ENCODE measurements at places on chromosomes 2 and 18.
A peak's percentile ranks its signal among the peaks of the same experiment; 100 is the strongest.

GRCh38 chr18:2909431-2910140, 62.8 kb downstream of the EMILIN2 start:
- DNase-seq = no peak

- no peak for DNase-seq
These were observed 58.9 kb downstream of the ADNP2 start for GRCh38 chr18:80167931-80168330.

GRCh38 chr18:52288403-52289004, 51.5 kb upstream of the DCC start:
- DNase-seq = peak; percentile 19

DNA sequence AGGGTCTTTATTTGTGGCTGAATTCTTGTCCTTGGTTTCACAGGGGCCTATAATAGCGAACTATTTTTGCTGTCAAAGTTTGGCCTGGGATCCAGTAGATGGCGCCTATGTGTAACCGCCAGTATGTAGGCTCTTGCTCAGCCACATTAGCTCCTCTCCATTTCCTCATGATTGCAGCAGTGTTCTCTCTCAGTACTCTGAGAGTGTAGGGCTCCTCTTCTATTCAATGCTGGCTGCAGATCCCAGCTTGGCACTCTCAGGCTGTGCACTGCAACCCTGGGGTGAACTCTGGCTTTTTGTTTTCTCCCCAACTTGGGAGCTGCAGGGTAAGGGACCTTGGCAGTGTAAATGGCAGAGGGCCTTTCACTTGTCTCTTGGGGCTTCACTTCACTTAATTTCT, 344.6 kb upstream of the CHAC2 start:
- peak; percentile 76 for DNase-seq

- no peak for DNase-seq
These were observed 820.4 kb downstream of the BCL11A start for GRCh38 chr2:59732871-59733566.

DNA sequence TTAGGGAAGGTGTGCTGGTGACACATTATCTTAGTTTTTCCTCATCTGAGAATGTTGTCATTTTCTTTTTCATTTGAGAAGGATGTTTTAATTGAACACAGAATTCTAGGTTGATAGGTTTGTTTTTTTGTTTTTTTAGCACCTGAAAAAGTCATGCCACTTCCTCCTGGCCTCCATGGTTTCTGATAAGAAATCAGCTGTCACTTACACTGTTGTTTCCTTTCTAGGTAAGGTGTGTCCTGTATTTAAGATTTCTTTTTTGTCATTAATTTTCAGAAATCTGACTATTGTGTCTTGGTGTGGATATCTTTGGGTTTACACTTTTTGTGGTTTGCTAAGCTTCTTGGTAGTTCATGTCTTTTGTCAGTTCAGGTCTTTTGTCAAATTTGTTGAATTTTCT, 99.3 kb downstream of the ROCK1 start:
- no peak for DNase-seq

DNA sequence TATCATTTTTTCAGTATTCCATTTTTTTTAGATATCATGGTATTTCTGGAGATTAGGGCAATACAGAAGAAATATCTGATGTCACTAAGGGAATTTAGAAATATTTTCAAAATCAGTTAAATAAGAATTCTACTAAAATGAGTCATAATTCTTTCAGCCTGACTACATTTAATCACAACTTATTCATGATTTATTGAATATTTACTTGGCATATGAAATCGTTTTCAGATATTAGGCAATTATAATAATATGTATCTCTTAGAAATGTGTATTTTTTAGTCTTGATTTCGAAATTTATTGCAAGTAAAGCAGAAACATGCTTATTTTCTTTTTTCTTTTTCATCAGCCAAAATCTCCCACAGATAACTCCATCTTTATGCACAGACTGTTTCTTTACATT, 142.2 kb downstream of the CCDC102B start:
- no peak for DNase-seq

DNA sequence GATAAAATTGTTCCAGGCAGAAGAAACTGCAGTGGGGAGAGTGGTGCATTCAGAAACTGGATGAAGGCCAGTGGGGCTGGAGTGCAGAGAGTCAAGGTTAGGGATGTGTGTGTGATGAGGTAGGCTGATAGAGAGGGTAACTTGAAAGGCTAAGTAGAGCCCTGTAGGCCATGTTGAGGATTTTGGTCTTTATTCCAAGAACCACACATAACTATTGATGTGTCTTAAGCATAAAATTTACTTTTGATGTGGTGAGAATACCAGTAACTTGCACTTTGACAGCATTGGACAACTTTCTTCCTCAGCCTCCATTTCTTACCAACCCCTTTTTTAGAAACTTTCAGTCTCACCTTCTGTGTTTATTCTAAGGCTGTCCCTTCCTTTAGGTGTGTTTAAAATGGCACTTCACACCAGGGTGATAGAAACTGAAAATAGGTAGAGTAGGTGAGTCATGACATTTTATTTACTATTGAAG, 22.6 kb downstream of the MTX2 start:
- no peak for DNase-seq

GRCh38 chr2:65666156-65666725, 233.8 kb upstream of the SPRED2 start:
- DNase-seq = peak; percentile 93

- DNase-seq = peak; percentile 7
These were observed 211.1 kb upstream of the GALNT5 start for GRCh38 chr2:157046396-157046795.

DNA sequence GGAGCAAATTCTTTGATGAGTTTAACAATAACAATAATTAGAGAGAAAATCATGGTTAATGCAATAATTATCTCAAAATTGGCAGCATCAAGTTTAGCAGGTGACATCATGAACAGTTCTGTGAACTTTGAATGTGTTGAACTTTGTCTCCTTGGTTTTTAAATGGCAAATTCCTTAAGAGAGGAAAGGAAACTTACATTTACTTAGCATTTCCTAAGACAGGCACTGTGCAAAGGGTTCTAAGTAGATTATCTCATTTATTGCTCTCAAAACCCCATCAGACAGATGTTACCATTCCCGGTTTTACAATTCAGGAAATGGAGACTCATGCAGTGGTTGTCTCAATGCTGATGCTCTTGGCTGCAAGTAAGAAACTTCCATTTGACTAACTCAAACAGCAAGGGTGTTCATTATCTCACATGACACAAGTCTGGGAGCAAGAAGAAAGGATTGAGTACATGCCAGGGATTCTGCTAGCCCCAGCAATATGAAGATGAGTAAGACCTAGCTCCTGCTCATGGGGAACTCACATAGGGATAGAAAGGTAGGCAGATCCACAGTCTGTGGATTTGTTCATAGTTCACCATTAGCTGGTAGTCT, 81.3 kb upstream of the ITGA6 start:
- no peak for DNase-seq

DNA sequence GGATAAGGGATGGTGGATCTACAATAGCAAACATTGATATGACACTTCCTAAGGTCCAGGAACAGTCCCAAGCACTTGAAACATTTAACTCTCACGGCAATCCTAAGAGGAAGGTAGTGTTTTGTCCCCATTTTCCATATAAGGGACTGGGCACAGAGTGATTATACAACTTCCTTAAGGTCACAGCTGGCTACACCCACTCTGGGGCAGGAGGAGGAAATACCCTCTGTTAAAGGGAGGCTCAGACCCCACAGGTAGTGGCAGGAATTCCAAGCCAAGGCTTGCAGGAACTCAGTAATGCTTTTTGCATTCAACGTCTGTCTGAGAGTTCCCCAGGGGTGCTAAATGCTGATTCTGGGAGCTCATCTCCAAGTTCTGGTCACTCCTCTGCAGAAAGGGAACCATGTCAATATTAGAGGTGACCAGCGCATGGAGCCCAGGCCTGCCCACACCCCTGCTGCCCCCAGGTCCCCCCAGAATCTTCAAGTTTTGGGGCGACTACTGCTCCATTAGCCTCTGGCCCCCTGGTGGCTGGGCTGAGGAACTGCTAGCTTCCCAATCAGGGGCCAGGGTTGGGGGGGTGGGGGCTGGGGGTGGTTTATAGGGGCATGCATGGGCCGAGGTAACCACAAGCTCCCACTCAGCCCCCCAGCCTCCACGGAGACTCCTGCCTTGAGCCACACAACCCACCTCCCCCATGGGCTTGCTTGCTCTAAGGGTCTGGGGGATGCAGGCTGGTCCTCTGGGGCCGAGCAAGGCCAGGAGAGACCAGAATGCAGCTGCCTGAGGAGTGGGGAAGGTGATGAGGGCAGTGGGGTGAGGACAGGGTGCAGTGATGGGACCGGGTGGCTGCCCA, 11.1 kb downstream of the OBSL1 start:
- no peak for DNase-seq

DNA sequence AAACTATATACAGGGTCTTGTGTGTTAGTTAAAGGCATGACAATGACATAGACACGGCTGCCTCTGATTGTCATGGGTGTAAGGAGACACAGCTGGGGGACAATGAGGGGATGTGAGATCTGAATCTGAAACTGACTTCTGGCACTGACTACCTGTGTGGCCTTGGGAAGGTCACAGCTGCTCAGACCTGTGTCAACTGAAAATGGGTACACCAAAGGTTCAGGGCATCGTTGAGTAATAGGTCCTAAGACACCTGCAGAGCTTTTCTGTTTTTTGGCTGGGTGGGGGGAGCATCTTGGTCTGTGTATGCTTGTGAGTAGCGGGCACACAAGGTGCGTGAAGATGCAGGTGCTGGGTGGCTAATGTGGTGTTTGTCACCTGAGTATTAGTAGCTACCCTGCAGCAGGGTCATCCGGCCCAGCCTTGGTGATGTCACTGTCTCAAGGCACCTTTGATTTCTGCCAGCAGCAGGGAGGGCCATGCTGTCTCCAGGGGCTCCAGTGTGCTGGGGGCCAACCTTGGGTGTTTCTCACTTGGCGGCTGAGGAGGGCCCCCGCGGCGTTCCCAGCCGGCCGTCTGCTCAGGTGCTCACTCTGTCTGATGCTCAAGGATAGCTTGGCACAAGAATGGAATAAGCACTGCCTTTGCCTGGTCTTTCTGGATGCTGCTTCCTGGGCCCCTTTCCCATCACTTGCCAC, 53.1 kb upstream of the HS6ST1 start:
- DNase-seq = no peak

GRCh38 chr18:79642626-79643025, 37.0 kb upstream of the CTDP1 start:
- peak; percentile 84 for DNase-seq

- no peak for DNase-seq
These were observed 32.6 kb upstream of the AAK1 start for GRCh38 chr2:69676146-69676545.

DNA sequence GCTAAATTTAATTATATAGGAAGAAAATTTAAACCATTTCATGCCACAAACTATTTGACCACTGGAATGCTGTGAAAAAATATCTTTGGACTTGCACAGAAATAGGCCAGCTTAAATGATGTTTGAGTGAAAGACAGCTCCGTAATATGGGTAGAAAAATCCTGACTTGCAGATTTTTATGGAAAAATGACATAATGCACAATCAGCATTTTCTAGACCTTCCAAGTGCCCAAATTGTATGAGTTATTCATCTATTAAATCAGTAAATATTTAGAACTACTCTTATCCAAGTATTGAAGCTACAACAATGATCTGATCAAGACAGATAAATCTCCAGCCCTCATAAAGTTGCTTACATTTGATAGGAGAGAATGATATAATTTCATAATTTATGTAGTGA, 691.1 kb upstream of the DDX18 start:
- DNase-seq = no peak

- no peak for DNase-seq
These were observed 26.8 kb upstream of the EPAS1 start for GRCh38 chr2:46270384-46270783.

- DNase-seq = no peak
These were observed 3.0 kb downstream of the ANKRD53 start for GRCh38 chr2:70981421-70981820.

- DNase-seq = no peak
These were observed 5.7 kb downstream of the CCT7 start for GRCh38 chr2:73239776-73240175.

DNA sequence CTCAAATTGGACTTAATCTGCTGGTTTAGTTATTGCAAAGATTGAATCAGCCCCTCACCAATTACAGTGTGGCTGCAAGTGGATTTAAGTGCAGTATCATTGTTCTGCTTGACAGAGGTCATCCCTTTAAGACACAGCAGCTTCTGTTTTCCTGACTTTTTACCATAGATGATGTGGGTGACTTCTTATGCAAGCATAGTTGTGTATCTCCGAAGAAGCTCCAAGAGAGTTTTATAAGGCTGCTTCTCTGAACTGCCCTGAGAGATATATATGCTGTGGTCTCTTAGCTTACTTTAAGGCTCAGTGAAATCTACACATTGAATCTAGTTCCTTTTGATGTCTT, 3.5 kb downstream of the TRIB2 start:
- DNase-seq = peak; percentile 32

DNA sequence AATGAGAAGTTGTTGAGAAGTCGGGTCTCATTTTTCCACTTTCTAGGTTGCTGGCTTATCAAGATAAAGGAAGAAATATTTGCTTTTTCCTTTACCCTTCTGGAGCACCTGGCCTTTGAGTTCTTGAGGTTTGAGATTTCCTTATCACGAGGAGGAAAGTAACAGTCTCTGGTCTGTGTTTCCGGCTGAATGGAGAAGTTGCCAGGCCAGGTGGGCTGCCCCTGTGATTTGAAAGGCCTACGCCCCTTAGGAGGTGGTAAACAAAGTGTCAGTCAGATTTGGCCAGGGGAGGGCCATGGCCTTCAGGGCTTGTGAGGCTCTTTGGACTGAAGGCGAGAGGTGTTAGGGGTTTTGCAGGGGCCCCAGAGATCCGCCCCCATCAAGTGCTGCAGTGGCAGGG, 156.7 kb upstream of the HAAO start:
- no peak for DNase-seq

DNA sequence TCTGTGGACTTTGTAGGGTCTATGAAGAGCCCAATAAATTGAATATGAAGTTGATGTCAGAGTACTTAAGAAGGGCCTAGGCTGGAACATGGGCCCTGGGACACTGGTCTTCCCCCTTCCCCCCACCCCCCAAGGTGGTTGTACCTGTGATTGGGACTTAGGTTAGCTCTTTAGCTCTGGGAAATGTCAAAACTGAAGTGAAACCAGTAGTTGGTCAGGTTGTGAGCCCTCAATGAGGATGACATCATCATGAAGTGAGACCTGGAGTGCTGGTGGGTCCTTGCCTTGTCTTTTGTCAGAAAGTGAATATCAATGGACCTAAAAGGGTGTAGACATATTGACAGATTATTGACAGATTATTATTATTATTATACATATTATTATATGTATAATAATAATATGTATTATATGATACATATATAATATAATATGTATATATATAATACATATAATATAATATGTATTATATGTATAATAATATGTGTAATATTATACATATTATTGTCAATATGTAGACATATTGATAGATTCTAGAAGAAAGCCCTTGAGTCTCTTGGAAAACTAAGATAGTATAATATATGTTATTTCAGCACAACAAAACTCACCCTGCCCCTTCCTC, 5.4 kb downstream of the MARS2 start:
- DNase-seq = peak; percentile 32

DNA sequence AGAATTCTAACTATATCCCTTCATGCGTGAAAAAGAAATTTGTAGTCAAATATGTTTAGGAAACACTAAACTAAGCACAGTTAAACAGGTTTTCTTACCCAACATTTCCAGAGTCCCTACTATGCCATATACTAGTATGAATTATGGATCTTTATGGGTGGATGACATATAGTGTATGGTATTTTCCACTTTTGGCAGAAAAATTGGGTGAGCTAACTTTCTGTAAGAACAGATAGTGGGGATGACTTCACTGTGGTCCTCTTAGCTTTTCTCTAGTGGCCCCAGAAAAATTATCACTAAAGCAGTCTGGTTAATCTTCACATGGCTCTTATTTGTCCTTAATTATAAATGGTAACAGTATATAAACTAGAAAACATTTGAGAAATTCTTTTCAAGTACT, 240.0 kb upstream of the GULP1 start:
- DNase-seq = no peak

GRCh38 chr2:217065012-217065290, 205.1 kb upstream of the TNP1 start:
- no peak for DNase-seq

All from NB4 (cell line).